ENCODE measurements at places on chromosomes 3 and 15. TPM values are rescaled to one million over a fixed set of nuclear protein-coding genes. Genes with fewer than 3 reads are reported as not detected.

Gene C15orf62
- total RNA-seq, result 8.4 TPM

Gene PLS1
- 40.3 TPM for total RNA-seq

Gene SEMA3B
- 94.2 TPM for total RNA-seq

Gene GOLGA6B
- total RNA-seq, result not detected

Gene FGF7
- not detected for total RNA-seq

- no peak for DNase-seq
Observed at GRCh38 chr3:29751647-29752314, 470.9 kb downstream of the RBMS3 start.

- DNase-seq, result no peak
Observed at GRCh38 chr3:159252274-159252673, 450.4 kb downstream of the MFSD1 start.

- no peak for DNase-seq
Observed at GRCh38 chr3:45705839-45706808, 16.9 kb downstream of the SACM1L start.

- DNase-seq, result no peak
Observed at GRCh38 chr3:96959901-96960641, 145.7 kb downstream of the EPHA6 start.

GRCh38 chr15:41944313-41944940, 27.9 kb downstream of the EHD4 start:
- peak; percentile 50 for DNase-seq

DNA sequence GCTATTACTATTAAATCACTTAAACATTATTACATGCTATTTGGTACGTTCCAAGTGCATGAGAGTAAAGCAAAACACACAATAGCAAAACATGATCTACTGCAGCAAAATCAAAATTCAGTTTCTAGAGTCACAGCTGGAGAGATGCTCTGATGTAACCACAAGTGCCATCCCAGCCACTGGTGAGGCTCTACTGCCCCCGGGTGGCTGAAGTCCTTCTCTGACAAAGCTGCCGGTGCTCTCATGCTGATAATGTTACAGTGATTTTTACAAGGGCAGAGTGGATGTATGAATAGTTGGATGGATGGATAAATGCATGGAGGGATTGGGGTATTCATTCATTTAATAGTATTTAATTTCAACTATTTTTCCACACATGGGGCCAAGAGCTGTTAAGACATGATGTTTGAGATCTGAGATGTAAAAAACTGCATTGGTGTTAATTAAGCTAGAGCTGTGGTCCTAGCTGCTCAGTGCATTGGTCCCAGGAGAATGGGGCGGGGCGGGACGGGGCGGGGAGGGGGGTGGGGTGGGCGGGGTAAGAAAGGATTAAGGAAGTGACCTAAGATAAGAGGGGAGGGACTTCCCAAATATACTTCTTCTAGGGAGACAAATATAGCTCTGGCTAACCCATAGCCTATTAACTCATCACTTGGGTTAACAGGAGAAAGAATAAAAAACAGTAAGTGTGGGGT, 5.3 kb upstream of the SPESP1 start:
- DNase-seq, result peak; percentile 84

DNA sequence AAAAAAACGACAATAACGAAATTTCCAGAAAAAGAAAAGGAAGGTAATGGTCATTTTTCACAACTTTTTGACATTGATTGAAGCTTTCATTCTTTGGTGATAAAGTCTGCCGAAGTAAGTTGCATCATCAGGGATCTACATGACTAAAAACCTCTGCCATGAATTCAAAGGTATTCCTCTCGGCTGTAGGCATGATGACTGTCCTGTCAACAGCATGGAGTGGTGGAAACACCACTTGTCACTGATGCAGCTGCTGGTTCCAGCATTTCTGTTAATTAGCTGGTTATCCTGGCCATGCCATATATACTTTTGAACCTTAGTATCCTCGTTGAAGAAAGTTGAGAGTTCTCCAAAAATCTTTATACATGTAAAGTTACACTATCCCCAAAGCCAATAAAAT, 859.0 kb upstream of the ARPP21 start:
- no peak for DNase-seq

GRCh38 chr15:40427188-40427587, 13.6 kb upstream of the BAHD1 start:
- DNase-seq, result no peak

DNA sequence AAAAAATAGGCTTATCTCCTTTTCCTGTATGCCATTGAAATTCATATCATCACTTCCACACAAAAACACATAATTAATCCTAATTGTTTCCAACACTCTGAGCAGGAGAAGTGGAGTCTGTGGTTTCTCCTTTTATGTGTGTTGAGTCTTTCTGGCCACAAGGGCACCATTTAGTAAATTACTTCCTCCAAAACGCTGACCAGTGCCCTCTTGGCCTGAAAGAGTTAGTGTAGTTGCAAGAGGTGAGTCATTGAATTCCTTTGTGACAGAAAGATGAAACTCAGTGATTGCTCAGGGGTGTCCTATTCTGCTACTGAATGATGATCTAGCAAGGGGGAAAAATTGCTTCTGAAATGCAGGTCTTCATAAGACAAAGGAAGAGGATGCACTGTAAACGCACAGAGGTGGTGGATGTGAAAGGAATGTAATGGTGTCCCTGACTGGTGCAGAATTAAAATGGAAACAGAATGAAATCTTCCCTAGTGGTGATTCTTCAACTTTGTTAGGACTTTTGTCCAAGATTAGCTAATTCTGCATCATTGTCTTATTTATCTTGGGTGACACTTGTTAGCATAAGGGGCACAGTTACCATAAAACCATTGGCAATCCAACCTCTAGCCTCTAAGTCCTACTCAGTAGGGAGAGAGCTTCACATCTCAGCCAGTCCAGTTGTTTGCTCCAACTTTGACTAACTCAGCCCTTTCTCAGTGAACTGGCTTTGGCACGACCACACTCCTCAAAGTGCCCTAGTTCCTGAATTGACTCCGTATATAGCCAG, 208.4 kb upstream of the NANOGP8 start:
- DNase-seq, result peak; percentile 78

DNA sequence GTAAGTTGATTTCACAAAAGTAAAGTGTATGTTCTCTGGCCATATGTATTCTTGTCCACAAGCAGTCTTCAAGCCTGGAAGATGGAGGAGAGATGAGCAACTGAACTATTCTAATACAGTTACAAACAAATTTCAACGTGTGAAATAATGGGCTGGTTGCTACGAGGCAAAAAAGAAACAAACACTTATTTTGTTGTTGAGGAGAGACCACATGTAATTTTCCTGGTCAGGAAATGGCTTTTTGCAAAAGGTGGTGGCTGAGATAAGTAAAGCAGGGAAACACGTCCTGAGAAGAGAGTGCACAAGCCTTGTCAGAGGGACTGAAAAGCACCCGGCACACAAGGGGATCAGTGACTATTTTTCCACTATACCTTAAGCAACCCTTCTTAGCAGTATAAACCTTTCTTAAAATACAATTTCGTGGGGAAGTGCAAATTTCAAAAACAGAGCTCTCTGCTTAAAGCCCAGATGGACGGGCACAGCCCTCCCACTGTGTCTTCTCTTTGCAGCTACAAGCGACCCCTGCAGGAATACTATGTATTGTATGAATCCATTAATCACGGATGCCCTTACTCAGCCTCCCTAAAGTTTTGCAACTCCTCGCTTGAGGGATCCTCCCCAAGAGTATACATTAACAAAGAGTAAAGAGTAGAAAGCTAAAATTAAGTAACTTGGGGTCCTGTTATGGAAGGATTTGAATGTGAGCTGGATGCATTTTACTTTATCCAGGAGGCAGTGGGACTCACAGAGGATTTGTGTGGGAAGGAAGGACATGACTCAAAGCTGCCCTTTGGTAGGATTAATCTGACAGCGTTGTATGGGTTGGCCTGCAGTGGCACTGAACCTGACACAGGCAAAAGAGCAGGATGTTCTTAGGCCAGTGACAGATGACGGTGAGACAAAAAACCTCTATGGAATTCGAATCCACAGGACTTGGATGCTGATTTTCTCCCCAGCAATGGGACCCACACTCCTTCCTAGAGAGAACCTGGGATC, 253.7 kb downstream of the IL5RA start:
- DNase-seq, result no peak

GRCh38 chr15:65666257-65666656, 44.5 kb downstream of the SLC24A1 start:
- DNase-seq, result no peak

- no peak for DNase-seq
Observed at GRCh38 chr3:53068176-53068575, 22.3 kb upstream of the SFMBT1 start.

DNA sequence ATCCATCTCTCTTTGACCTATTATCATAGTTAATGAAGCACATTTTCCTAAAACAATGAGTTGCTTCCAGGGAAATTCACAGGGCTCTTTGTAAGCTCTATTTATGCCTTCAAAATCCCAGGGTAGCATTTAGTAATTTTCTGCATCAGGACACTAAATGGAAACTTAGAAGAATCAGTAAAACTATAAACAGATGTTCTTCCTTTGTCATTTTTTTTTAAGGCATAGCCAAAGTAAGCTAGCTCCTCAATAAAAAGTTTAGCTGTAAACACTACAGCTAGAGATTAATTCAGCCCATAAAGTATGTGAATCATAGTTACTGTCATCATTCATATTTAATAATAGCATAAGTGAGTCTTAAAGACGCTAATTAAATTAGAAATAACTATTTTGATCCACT, 79.3 kb downstream of the RPL22L1 start:
- no peak for DNase-seq

GRCh38 chr3:133853063-133853924, 42.4 kb downstream of the RAB6B start:
- DNase-seq, result no peak

DNA sequence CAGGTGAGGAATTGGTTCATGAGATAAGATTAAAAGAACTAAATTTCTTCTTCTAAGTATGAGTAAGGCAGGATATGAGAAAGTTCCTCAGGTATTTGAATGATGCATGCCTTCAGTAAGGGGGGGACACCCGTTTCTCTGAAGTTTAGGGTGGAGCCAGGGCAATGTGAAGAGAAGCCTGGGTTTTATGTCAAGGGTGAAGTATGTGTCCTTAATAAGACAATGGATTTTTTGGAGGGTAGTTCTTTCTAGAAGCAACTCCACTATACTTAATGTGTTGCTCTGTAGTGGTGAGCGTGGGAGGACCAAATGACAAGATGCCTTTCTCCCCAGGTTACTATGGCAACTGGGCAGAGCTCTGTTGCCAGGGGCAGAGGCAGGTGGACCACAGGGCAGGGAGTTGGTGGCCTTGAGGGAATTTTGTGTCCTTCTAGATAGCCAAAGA, 44.0 kb downstream of the PHLDB2 start:
- DNase-seq, result peak; percentile 75

DNA sequence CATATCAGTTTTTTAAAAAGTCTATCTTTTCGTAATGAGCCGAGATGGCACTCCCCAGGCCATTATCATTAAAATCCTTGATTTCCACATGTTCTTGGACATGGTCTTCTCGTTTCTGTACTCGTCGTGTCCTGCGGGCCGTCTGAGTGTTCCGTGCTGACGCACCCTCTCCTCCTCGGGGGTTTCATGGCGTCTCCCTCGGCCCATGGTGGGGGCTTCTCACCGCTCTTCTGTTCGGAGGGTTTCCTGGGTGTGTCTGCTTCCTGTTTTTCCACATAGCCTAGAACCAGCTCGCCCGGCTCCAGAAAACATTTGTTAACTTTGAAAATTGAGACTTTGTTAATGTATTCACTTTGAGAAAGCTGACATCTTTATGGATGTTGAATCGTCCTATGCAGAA, 92.7 kb downstream of the VGLL4 start:
- DNase-seq, result no peak

GRCh38 chr15:59379531-59379930, 6.9 kb upstream of the MYO1E start:
- DNase-seq, result no peak

GRCh38 chr3:47019201-47019600, 39.7 kb downstream of the NBEAL2 start:
- no peak for DNase-seq

- no peak for DNase-seq
Observed at GRCh38 chr3:43747641-43748040, 56.9 kb downstream of the ABHD5 start.

DNA sequence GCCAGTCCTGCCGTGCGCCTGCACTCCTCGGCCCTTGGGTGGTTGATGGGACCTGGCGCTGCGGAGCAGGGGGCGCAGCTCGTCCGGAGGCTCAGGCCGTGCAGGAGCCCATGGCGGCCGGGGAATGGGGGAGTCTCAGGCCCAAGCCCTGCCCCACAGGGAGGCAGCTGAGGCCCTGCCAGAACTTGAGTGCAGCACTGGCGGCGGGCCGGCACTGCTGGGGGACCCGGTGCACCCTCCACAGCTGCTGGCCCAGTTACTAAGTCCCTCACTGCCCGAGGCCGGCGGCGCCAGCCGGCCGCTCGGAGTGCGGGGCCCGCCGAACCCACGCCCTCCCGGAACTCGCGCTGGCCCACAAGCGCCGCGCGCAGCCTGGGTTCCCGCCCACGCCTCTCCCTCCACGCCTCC, 190.9 kb upstream of the MME start:
- DNase-seq, result no peak

DNA sequence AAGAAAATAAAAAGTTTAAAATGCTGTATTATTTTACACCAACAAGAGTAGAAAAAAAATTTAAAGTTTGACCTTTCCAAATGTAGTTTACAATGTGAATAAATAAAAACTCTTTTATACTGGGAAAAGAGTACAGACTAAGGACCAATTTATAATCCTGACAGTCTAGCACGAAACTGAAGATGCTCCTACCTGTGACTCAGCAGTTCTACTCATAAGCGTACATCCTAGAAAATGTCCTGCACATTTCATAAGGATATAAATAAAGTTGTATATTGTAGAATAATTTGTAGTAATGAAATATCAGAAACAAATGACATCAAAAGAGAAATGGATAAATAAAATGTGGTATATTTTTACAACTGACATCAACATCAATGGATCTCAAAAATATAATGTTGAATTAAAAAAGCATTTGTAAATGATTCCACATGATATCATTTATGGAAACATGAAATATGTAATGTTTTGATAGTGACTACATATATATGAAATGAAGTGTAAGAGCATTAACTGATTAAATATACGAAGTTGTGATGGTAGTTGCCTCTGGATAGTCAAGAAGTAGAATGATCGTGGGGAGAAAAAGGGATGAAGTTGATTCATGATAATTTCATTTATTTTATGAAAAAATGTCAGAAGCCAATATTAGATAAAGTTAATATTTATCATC, 161.3 kb upstream of the CBLB start:
- DNase-seq, result no peak

DNA sequence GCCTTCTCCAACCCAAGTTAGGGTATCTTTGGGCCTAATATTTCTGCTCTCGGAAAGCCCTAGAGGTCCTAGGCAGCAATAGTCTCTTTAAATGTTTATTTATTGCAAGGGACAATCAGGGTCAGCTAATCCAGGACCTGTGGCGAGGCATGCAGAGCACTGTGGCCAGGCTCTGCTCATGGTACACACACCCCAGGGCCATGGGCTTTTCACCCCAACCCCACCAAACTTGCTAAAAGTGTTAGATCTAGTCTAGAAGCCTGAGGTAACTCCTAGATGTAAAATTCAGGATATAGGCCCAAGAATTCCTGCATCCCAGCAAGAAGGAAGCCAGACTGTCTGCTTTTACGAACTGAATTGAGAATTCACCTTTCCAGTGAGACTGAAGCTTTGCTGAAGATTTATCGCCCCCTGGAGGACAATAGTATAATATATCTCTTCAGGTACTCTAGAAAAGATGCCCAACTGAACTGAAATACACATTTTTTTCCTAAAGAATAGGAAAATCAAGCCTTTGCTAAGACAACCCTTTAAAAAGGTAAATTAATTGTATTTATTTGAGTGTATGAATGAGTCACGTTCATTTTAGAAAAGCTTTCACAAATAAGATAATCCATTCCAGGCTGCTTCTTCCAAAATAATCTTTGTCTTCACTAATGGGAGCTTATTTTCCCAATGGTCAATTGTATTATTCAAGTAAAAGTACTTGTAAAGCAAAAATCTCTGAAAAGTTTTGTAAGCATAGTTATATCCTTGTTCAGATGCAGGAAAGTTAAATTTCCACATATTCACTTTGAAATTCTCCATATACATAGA, 89.8 kb downstream of the LRRC3B start:
- peak; percentile 58 for DNase-seq
